ENCODE measurements at places on chromosomes 3 and 15.

DNA sequence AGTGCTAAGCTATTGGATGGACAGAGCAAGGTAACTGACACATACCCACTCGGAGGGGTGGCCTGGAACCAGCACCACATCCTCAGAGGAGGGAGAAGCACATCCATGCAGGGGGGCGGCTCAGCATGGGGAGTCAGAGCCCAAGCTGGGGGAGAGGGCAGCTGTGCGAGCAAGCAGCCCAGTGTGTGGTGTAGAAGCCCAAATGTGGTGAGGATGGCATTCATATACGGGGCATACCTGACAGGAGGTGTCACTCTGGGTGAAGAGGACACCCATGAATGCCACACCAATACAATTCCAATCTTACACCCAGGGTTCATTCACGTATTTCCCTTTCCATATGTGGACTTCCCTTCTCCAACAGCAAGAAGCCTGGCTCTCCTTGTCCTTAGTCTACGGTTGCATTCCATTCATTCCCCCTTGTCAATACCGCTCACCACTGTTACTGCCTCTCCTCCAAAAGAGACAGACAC, 58.7 kb upstream of the ACAN start:
- no peak for DNase-seq

- no peak for DNase-seq
These were observed 2.2 kb downstream of the MED12L start for GRCh38 chr3:151087648-151088047.

- DNase-seq, result no peak
These were observed 87.8 kb downstream of the CEMIP start for GRCh38 chr15:80866936-80867335.

GRCh38 chr3:107661447-107662123, 138.8 kb downstream of the BBX start:
- DNase-seq, result no peak

DNA sequence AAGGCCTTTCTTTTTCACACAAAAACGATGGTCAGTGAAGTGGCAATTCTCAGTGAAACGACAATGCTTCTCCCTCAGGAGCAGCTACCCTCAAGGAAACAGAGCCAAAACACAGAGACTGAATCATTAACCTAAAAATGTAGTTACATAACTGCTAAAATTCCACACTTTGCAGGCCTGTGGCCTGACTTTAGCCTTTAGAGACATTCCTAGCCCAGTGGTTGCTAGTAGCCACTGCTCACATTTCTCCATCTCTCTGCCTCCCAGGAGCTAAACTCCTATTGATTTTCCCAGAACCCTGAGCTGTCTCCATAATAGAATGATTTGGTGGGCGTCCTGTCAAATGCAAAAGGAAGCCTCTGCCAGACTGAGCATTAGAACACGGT, 630.1 kb upstream of the KCNMB2 start:
- DNase-seq, result no peak

- no peak for DNase-seq
These were observed 20.6 kb downstream of the COL8A1 start for GRCh38 chr3:99659032-99659431.

Measured in T-helper 17 cell (primary cell).